Germinal center (tissue), 1 donor: ENCODE measurements at places on chromosomes 6 and 20.

- DNase-seq: no peak
Observed at GRCh38 chr6:170229396-170229795, 61.5 kb downstream of the DLL1 start.

- no peak for DNase-seq
Observed at GRCh38 chr20:24918579-24919566, 30.2 kb upstream of the CST7 start.

DNA sequence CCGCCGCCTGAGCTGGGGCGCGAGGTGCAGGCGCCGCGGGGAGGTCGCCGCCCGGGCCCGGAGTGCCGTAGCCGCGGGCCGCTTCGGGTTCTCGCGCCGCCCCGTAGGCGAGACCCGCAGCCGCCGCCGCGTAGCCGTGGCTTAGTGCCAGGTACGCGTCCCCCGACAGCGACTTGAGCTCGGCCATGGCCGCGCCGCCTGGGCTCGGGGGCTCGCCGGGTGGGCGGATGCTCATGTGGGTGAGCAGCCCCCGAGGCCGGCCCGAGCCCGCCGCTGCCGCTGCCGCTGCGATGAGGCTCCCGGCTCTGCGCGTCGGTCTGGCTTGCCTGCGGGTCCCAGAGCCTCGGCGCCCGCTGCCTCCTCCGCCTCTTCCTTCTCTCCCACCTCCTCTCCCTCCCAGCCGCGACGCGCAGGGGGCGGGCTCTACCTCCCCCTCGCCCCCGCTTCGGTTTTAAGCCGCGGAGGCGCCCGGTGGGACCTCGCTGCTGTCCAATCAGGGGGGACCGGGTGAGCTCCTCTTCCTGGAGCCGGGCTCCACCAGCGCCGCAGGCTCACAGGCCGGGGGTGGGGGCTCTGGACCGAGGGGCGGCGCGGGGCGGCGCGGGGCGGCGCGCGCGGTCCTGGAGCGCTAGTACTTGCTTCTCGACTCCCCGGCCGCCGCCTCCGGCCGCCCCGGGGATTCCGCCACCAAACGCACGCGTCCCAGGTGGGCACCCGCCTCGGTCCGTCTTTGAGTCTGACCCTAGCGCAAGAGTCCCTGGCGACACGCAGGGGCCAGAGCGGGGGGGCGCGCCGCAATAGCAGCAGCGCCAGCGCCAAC is at the start of gene BHLHE23:
Gene BHLHE23, minus strand, starts transcription at position 425 of the 820 bp plus-strand sequence. Its CDS starts 190 bp downstream, at position 235.
- no peak for DNase-seq

DNA sequence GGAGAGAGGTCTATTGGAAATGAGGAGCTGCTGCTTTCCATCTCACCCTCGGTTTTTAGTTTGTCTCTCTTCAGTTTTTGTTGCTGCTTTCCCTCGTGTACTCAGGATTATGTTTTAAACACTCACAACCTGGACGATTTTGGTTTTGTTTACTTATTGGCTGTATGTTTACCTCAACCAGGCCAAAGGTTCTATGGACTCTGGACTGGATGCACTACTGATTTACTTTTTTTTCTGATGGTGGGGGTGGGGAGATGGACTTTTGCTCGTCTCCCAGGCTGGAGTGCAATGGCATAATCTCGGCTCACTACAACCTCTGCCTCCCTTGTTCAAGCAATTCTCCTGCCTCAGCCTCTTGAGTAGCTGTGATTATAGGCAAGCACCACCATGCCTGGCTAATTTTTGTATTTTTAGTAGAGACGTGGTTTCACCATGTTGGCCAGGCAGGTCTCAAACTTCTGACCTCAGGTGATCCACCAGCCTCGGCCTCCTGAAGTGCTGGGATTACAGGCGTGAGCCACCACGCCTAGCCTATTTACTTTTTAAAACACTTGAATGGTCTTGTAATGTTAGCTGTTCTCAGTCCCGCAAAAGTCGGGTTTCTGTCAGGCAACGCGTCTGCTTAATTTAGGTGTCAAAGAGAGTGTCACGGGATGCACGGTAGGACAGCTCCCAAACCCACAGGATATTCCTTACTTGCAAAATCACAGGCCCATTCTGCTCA is 148.2 kb upstream of the RIPOR2 start:
- no peak for DNase-seq

- no peak for DNase-seq
Observed at GRCh38 chr6:131600716-131601115, 27.3 kb downstream of the MED23 start.

DNA sequence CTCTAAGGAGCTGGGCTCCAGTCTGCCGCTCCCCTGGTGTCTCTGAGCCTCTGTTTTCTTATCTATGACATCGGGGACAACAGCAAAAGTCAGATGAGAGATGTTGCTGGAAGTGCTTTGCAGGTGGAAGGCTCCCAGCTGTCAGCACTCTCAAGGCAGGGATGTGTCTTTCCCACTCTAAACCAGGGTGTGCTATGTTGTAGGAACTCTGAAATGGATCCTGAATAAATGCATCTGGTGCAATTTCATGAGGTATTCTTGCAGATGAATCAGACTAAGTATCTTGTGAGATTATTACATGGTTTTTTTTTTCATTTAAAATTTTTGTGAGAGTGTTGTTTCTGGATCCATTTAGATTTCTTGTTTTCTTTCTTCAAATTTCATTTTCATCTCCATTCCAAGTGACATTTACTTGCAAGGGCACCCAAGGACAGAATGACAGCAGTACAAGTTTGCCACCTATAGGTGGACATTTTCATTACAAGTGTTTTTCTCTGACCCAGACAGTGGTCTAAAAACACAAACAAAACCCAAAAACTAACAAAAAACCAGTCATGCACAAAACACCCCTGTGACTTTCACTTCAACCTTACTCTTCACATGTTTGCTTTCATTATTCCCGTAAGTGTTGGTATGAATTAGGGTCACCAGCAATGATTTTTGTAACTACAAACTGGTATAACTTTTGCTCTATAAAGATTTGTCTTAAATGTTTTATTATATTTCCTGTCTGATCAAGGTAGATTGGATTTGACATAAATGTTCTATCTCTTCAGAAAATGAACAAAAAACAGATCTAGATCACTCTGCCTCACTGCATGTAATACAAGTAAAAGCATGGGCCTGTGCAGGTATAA is 14.7 kb upstream of the SIM1 start:
- no peak for DNase-seq

GRCh38 chr6:77337392-77337791 is 125.9 kb downstream of the HTR1B start:
- no peak for DNase-seq

DNA sequence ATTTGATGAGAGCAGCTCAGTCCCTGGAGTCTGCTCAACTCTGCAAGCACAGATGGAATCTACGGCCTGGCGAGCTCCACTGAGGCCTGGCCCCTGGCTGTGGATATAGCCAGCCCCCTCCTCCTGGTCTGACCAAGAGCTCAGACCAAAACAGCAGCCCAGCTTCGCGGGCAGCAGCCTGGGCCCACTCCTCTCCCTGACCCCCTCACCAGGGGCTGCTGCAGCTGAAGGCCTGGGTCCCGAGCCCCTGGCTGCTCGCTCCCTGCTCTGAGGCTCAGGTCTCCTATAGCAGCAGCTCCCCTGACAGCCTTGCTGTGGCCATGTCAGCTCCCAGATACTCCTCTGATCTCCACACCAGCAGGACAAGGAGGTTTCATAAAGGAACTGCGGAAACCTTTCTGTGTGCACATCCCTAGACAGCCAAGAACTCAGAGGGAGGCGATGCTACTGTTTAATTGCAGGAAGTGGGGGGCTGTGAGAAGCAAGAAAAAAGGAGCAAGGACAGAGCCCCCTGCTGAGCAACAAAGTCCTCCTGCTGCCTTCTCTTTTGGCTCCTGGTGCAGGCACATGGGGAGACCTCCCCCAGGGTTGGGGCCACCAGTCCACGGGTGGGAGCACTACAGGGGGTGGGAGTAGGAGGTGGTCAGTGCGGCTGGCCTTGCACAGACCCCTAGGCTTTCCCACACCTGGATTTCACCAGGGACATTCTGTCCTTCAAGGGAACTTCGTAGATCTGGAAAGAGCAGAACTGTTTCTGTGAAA is 38.7 kb upstream of the CST5 start:
- no peak for DNase-seq

DNA sequence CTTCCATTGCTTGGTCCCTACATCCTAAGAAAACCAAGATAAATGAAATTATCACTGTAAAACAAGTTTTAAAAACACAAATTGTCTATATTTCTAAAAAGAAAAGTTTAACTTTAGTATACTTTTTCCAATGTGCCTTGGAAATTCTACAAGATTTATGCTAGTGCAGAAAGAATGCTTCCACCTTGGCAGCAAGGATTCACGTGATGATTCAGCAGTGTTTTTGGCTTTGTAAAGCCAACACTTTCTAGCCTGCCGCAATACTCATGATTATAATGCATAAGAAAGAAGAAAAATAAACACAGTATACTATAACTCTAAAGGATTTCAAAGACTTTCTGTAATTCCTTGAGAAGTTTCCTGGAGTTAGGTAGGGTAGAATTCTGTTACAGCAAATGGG is 442.7 kb downstream of the TENT5A start:
- no peak for DNase-seq

DNA sequence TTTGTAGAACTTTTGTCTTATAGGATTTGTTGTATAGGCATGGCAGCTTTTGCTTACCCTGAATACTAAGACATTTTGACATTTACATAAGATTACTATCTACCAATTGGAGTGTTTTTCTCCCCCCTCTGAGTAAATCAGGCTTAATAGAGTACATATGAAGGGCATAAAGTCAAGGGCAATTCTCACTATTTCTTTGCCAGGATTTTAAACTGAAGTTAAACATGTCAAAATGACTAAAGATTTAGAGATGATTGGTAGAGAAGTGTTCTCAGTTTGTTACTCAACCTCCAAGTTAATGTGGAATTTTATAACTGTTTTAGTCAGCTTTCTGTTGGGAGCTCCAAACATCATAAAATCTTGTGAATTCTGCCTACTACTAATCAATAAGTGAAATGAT is 157.8 kb downstream of the CDKAL1 start:
- DNase-seq: no peak

DNA sequence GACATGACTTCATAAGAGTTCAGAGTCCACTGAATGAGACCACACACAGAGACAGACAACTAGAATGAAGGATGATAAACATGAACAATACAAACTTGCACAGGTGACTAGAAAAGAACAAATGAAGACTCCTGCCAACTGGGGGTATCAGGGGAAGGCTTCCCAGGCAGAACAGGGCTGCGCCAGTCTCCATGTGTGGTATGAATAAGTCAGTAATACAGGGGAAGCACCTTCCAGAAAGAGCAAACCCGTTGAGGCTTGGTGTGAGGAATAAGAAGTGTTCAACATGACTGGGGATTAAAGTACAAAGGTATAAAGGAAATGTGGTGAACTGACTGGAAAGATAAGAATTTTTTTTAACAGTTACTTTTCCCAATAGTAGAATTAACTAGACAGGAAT is 3.7 kb upstream of the SLC17A2 start:
- DNase-seq: no peak

GRCh38 chr6:14455427-14455826 is 337.9 kb downstream of the CD83 start:
- no peak for DNase-seq

DNA sequence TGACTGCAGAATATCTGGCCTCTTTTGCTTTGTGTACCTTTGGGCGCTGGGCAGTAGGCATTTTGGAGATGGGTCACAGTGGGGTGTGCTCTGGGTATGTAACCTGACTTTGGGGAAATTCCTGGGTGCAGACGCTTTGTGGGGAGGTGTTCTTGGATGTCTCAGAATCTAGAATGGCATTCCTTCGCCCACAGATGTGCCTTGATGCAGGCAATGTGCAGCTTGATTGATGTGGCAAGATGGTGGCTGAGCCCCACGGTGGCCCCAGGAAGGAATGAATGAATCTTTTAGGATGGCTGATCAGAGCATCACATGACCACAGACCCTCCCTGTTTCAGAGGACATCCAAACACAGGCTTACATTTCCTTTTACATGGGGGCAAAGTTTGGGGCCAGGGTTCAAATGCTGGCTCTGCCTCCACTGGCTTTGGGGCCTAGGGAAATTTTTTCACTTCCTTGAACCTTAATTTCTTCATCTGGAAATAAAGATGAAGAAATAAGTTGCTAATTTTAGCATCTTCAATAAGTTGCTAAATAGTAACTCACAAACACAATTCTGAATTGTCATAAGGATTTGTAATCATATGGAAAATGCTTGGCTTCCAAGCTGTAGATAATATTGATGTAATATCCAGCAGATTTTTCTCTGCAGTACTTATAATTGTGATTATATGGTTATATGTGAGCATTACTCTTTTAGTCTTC is 5.6 kb downstream of the PPP1R16B start:
- DNase-seq: no peak

DNA sequence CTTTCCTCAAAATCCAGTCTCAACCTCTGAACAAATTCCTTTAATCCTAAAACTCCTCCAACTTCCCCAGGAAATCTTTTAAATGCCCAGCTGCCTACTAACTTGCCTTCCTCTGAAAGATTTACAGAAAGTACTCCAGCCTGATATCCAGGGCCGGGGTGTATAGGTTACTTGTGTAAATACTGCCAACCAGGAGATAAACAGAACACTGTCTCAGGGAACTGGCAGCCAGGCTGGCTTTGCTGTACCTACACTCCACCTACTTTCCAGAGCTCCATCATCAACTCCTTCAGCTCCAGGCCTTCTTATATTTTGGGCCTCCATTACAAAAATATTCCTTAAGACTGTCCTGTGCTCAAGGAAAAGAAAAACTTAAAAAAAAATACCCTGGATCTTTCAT is 85.9 kb downstream of the CEP162 start:
- no peak for DNase-seq

DNA sequence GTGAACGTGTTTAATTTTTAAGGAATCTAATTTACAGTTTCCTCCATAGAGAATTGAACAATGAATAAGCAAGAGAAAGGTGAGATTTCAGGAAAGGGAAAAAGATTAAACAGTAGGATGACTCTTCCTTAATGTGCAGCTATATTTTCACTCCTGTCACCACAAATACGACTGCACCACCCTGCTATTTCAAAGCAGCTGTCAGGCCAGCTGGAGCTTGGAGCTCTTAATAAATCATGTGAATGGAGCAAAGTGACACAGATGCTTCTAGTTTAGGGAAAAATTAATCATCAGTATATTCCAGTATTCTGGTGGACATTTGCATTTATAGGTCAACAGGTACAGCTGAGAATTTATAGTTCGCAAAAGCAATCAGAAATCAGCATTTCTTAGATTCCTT is 56.5 kb upstream of the PKIB start:
- no peak for DNase-seq

GRCh38 chr6:41618598-41618997 is 19.7 kb upstream of the MDFI start:
- DNase-seq: no peak

- DNase-seq: no peak
Observed at GRCh38 chr6:15698471-15698870, 35.6 kb upstream of the DTNBP1 start.

- DNase-seq: no peak
Observed at GRCh38 chr6:92864966-92865555, 554.3 kb downstream of the EPHA7 start.
